ENCODE measurements at places on chromosomes 12 and 14. TPM values are rescaled to one million over a fixed set of nuclear protein-coding genes. Genes with fewer than 3 reads are reported as not detected.

- H3K4me1 ChIP-seq, result peaks cover 18% of the 10 kb centered on the region
- peak within 1 kb of the TSS; percentile 67 for H3K4me3 ChIP-seq
These were observed at the start of gene GPD1 for GRCh38 chr12:50103767-50104321. Gene GPD1, plus strand, starts transcription at chr12:50104008. Its CDS starts 43 bp downstream, at chr12:50104051.

DNA sequence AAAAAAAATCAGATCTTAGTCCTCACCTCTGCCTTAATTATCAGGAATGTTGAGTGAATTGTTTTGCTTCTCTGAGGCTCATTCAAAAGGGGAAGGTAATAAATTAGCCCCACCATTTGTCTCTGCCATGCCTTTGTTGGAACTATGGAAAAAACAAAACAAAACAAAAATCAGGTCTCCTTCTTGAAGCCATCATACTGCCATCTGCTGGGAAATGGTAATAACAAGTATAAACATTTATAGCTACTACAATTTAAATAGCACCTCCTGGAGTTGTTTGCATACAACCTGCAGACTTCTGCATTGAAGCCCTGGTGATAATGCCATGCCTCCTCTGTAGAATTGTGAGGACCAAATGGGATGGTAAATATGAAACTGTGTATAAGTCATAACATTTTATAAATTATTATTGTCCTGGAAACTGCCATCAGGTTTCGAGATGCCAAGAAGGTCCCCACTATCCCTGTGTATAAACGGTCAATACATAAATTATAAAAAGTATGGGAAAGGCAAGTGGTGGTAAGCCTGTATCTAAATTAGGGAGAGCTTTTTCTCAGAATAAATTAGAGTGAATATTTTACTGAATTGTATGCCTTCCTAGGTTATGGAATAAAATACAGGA, 87.2 kb upstream of the FGD4 start:
- no peaks in the 10 kb centered on the region for H3K27me3 ChIP-seq
- no peak for DNase-seq
- H3K27ac ChIP-seq, result peak overlapping the region; percentile 56
- peak overlapping the region; percentile 62 for H3K4me3 ChIP-seq

- DNase-seq, result no peak
- peak overlapping the region; percentile 11 for H3K4me3 ChIP-seq
- peaks cover 5% of the 10 kb centered on the region for H3K4me1 ChIP-seq
- H3K27me3 ChIP-seq, result no peaks in the 10 kb centered on the region
These were observed 128.0 kb downstream of the ATP23 start for GRCh38 chr12:58069268-58069963.

RNF212B gene
- not detected for total RNA-seq

GRCh38 chr12:63869656-63870055, 25.2 kb downstream of the SRGAP1 start:
- peaks cover 21% of the 10 kb centered on the region for H3K4me1 ChIP-seq
- H3K27me3 ChIP-seq, result no peaks in the 10 kb centered on the region
- H3K27ac ChIP-seq, result peak overlapping the region; percentile 12
- H3K36me3 ChIP-seq, result no peaks in the 10 kb centered on the region
- no peak overlapping the region for H3K4me3 ChIP-seq

DNA sequence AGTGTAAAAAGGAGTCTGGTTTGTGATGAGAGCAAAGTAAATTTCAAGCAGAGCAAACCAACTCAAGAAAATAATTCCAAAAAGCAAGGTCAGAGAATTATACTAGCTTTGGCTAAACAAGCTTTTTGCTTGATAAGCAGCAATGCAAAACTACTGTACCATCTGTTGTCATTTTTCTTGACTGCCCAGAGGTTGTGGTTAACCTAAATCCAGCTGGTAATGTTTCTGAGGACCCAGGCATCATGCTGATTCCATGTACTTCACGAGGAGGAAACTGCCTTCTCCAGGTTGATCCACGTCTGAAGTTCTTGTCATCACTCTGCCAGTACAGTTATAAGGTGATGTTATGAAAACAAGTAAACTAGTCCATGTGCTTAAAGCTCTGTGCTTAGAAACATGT, 185.2 kb downstream of the ACSS3 start:
- H3K36me3 ChIP-seq, result no peaks in the 10 kb centered on the region
- H3K4me1 ChIP-seq, result peaks cover 5% of the 10 kb centered on the region
- H3K4me3 ChIP-seq, result no peak overlapping the region
- H3K27ac ChIP-seq, result no peak overlapping the region
- DNase-seq, result no peak
- H3K27me3 ChIP-seq, result no peaks in the 10 kb centered on the region

- no peak overlapping the region for H3K4me3 ChIP-seq
- H3K27ac ChIP-seq, result no peak overlapping the region
- peaks cover 13% of the 10 kb centered on the region for H3K4me1 ChIP-seq
- no peaks in the 10 kb centered on the region for H3K36me3 ChIP-seq
- no peak for DNase-seq
- peaks cover 55% of the 10 kb centered on the region for H3K27me3 ChIP-seq
These were observed 42.6 kb upstream of the CHGA start for GRCh38 chr14:92880351-92880750.

DNA sequence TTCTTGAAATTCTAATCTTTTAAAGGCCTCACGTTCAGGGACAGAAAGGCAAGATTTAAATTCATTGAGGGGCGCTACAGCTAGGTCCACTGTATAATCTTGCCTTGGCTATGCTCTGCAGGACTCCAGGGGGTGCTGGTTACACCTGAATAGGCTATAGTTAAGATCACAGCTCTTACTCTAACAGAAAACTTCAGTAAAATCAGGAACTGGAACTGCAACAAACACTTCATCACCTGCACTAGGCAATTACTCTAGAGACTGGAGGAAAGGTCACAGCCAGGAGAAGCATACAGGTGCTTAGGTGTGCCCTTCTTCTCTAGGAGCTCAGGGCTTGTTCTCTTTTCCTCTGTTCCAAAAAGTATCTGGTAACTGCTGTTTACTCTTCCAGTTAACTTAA, 20.9 kb downstream of the SLCO1C1 start:
- H3K4me1 ChIP-seq, result no peaks in the 10 kb centered on the region
- H3K27ac ChIP-seq, result no peak overlapping the region
- no peak overlapping the region for H3K4me3 ChIP-seq
- H3K36me3 ChIP-seq, result no peaks in the 10 kb centered on the region

DNA sequence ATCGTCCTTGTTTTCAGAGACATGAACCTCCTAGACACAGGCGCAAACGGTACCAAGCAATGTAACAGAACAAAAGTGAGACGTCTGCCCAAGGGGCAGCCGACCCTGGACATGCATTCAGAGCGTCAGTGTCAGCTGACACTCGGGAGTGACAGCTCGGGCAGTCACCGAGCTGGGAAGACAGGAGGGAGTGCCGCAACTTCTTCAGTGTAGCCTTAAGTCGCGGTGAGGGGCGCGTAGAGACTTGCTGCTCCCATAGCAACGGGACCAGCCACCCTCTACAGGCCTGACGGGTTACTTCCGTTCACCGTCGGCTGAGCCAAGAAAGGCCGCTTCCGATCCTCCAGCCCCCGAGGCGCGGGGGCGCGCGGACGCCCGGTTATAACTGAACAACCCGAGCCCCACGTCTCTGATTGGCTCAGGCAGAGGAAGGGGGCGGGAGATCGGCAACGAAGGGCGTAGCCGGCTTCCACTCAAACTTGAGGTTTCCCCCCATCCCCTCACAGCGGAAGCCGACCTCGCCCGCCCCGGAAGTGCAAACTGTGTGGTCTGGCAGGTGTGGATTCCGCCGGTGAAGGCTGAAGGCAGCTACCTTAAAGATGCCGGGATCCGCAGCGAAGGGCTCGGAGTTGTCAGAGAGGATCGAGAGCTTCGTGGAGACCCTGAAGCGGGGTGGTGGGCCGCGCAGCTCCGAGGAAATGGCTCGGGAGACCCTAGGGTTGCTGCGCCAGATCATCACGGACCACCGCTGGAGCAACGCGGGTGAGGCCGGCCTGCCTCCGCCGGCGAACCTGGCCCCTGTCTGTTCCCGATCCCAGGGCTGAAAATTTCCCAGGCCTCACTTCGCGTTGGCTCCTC, at the start of gene EIF2B2:
Gene EIF2B2 (plus strand): TSS at position 530 of the 858 bp plus-strand sequence. CDS start 70 bp downstream, at position 600.
- H3K27ac ChIP-seq, result peak within 1 kb of the TSS; percentile 82
- H3K27me3 ChIP-seq, result no peaks in the 10 kb centered on the region
- H3K36me3 ChIP-seq, result peaks cover 23% of the 10 kb centered on the region
- peaks cover 15% of the 10 kb centered on the region for H3K4me1 ChIP-seq
- peak; percentile 97 for DNase-seq

KITLG gene
- 35.6 TPM for total RNA-seq

CEBPE gene
- not detected for total RNA-seq

GRCh38 chr14:100504372-100505078, 82.7 kb downstream of the BEGAIN start:
- peaks cover 5% of the 10 kb centered on the region for H3K36me3 ChIP-seq
- H3K4me3 ChIP-seq, result no peak overlapping the region
- DNase-seq, result no peak
- H3K27ac ChIP-seq, result no peak overlapping the region

ESPL1 gene
- 35.1 TPM for total RNA-seq

VRTN gene
- total RNA-seq, result not detected

GRCh38 chr14:101912841-101913240, 51.5 kb upstream of the DYNC1H1 start:
- H3K4me3 ChIP-seq, result no peak overlapping the region
- no peak for DNase-seq
- H3K4me1 ChIP-seq, result peaks cover 4% of the 10 kb centered on the region
- H3K36me3 ChIP-seq, result peaks cover 17% of the 10 kb centered on the region
- H3K27me3 ChIP-seq, result no peaks in the 10 kb centered on the region
- no peak overlapping the region for H3K27ac ChIP-seq
